Hippocampal formation (tissue), 2 donors: ENCODE measurements at places on chromosomes 16 and 17.

DNA sequence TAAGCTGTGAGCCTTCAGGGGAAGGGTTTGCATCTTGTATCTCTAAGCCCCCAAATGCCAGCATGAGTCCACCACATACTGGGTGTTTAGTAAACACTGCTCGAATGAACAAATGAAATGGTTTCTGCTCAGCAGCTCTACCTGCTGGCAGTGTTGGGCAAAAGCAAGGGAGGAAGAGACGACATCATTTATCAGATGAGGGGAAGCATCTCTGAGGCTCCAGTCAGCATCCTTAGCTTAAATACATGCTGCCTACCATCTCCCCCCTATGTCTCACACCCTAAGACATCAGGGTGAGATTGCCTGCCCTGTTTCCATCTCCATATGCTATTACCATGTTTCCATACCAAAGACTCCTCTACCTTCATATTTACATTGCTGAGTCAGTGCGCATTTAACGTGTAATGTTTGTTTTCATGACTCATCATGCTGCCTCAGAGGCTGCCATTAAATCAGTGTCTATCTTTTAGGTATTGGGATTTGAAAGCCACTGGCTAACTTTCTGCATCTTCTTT is 379.8 kb downstream of the UTP18 start:
- no peak for DNase-seq

DNA sequence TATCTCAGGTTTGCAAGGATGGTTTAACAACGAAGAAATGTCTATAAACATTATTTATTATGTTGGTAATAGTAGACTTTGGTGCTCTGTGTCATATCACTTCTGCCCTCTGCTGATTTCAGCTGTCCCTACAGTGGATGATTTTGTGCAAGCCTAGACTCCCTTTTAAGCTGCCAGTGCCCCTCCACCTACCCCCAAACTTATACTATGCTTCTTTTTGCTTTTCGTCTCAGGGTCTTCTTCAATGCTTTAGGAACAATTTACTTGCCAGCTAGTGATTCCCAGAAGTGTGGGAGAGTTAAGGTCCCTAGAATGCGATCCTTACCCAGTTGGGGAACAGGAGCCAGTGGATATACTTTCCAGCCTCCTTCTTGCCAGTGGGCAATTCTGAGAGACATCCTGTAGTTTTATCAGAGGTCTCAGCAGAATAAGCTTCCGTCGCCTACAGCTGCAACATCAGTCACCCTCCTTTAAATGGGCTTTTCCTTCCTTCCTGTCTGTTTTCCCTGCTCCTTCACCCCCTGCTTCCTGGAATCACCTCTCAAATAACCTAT is 4.1 kb downstream of the ICAM2 start:
- no peak for DNase-seq

GRCh38 chr16:46897471-46897870 is 13.3 kb downstream of the GPT2 start:
- DNase-seq, result no peak

DNA sequence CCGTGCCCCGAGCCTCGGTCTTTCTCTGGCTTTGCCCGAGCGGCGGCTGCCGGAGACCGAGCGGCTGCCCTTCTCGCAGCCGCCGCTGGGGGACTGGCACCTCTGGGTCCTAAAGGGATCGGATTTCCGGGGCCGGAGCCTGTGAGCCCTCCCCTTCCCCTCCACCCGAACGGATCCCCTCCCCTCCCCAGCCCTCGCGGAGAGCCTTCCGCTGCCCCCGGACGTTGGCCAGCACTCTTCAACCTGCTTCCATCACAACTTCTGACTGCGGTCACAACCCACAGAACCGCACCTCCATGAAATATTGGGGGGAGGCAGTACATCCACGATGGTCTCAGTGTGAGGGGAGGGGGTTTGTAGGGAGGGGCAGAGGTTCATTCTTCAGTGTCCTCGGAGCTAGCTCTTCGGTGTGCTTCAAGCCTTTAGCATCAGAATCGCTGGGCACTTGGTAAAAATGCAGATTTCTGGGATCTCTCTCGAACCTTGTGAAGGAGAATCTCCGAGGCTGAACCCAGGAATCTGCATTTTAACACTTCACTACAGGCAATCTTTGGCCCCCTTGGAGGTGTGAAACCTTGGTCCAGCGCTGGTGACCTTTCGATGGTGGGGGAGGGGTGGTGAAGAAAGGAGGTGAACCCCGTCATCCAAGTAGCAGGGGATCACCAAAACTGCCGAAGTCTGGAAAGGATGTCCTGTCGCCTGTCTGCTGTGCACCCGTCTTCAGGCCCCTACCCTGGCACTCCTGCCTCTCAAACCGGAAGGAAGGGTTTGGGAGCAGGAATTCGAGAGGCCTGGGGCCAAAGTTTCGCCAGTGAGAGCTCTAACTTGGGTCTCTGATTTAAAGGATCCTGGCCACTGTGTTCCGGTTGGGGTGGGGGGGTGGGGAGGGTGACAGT is 812 bp upstream of the PPP1R9B start:
- peak; percentile 90 for DNase-seq

DNA sequence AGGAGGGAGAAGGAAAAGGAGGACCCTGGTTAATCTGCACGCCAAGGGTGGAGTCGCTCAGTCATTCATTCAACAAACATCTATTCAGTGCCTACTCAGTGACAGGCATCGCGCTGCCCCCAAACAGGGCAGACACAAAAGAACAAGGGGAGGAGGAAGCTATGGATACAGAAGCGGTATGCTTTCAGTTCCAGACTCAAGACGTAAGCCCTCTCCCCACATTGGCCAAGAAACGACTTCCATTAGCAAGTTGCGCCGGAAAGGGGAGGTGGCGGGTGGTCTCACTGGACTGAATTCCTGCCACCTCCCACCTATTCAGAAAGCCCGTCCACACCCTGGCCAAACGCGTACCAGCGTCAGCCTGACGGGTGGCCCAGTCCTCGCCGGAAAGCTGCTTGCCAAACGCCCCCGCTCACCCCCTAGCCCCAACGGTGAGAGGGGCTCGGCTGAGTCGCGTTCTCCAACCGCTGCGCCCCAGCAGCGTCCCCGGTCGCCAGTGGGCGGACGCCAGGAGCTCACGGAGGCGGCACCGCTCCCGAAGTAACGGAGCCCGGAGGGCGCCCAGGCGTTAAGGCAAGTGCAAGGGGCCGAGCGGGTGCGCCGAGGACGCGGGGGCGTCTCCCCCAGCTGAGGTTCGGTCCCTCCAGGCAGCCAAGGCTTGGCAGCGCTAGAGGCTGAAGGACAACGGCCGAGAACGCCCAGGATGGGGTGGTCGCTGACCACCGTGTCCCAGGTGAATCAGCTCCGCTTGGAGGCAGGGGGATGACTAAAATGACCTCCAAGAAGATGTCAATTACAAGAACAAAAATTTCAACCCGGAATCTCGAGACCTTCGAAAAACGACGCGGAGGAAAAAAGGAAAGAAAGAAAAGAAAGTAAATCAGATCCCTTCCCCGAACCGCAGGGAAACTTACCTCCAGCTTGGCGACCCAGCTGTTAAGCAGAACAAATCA is 470.7 kb downstream of the SOX9 start:
- no peak for DNase-seq

GRCh38 chr17:73541111-73541510 is 103.1 kb downstream of the SDK2 start:
- DNase-seq, result no peak

- no peak for DNase-seq
Measured at GRCh38 chr16:87543436-87544191, 50.8 kb upstream of the ZCCHC14 start.

DNA sequence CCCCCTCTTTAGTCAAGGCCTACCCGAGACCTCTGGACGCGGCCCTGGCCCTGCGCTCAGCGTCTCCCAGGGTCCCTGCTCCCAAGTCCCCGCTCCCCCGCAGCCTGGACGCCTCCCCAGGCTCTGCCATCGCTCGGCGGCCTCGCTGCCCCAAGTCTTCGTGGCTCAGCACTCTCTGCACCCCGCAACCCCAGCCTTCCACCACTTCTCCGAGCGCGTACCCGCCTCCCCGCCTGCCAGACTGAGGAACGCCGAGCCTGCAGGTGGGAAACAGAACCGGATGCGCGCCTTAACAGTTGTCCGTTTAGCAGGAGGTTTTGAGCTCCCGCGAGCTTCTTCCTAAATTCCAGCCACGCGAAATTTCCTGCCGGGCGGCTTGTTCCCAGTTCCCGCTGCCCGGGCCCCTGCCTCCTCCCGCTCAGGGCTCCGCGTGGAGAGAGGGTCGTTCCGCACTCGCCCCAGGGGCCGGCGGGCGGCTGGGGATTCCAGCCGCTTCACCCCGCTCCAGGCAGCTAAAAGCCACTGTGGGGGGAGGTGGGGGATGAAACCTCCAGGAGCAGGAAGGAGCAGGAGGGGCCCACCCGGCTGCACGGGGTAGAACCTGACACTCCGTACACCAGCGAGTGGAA is 87.7 kb downstream of the KCNJ12 start:
- no peak for DNase-seq

GRCh38 chr16:58378401-58378800 is 13.9 kb upstream of the GINS3 start:
- no peak for DNase-seq
